ENCODE measurements at places on chromosomes 5 and 9. TPM values are rescaled to one million over a fixed set of nuclear protein-coding genes. Genes with fewer than 3 reads are reported as not detected.

The LVRN gene
- total RNA-seq: 1.3 TPM

The GRIN3A gene
- total RNA-seq: 0.24 TPM

The RNF130 gene
- total RNA-seq: 139 TPM

The SAXO1 gene
- 0.15 TPM for total RNA-seq

The CCDC180 gene
- 11.3 TPM for total RNA-seq

The SLCO6A1 gene
- total RNA-seq: not detected

The MRPS2 gene
- 21.9 TPM for total RNA-seq

The C9 gene
- 0.27 TPM for total RNA-seq

The SPATA31D4 gene
- not detected for total RNA-seq

The SLC34A1 gene
- total RNA-seq: not detected

The C6 gene
- 9.8 TPM for total RNA-seq

All from lower lobe of right lung (tissue), 2 donors.